ENCODE measurements at places on chromosomes 2 and 18.
A peak's percentile ranks its signal among the peaks of the same experiment; 100 is the strongest.

GRCh38 chr2:232526372-232526941, 497 bp downstream of the CHRND start:
- DNase-seq = no peak

GRCh38 chr18:12883372-12883683, 709 bp downstream of the PTPN2 start:
- DNase-seq = no peak

DNA sequence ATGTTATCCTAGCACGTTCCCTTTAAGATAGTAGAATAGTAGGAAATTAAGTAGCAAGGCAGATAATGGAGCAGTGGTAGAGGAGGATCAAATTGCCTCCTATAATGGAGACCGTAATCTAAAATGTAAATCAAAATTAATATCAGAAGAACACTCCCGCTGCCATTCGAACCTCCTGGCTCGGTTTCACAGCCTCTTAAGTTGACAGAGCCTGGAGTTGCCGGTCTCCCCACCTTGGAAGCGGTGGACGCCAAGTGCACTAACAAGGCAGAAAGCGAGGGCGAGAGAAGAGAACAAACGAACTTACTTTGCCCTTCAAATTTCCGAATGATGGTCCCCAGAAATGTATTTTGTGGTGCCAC, 450 bp downstream of the KCNH7 start:
- DNase-seq = no peak

DNA sequence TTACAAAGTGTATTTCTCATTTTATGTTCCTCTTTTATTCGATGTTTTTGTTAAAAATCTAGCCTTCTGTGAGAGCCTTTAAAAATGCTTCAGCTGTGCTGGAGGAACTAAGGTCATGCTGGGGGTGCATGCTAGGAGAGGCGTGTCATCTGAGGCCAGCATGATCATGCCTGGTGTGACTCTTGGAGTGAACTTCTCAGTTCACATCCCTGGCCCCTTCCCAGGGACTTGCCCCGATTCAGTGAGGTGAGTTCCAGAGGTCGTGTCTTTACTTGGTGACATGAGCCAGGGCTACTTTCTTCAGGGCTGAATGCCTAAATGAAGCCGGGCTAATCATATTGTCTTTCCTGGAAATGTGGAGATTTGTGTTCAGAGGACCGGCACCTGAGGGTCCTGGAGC, 264.9 kb downstream of the MREG start:
- DNase-seq = no peak

GRCh38 chr18:35038881-35039491, 2.2 kb upstream of the MAPRE2 start:
- no peak for DNase-seq

GRCh38 chr2:47488870-47489584, 86.1 kb downstream of the MSH2 start:
- DNase-seq = no peak

GRCh38 chr2:5867056-5867455, 174.9 kb downstream of the SOX11 start:
- no peak for DNase-seq

DNA sequence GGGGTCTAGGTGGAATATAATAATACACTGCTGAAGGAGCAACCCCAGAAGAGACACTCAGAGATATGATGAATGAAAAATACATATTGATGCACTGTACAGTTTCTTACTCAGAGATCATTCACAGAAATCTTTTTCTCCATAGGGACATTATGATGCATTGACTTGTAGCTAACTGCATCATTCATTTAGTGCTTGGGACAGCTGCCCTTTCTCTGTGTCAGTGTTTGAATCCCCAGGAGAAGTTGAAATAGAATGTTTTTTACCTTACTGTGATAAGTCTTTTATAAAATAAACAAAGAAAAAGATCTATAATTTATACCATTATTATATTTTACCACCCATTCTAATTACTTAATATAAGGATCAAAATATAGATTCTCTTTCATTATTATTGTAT, 91.7 kb upstream of the DSEL start:
- no peak for DNase-seq

DNA sequence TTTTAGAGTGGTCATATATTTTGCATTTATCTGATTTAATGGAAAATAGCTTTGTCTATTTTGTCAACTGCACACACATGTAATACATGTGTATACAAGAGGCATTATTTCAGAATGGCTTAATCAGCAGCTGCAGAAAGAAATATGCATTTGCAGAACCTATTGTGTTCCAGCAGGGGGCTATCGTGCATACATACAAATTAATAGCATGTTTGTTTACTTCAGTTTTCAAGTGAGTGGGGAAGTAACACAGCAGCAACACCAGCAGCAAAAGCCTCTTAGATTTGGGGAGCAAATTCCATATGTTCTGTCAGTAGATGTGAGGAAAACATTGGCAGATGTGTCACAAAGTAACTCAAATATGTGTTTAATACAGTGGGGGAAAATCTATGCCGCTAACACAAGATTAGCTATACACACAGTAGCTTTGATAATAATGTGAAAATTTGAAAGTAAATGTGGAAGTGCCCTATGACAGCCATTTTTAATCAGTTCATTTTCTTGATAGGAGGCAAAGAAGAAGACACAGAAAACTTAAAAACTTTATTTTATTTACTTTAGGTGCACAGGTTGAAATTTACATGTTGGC, 218.1 kb downstream of the WDR7 start:
- DNase-seq = peak; percentile 28

- DNase-seq = no peak
Observed at GRCh38 chr18:74902147-74902455, 304.4 kb downstream of the ZNF407 start.

DNA sequence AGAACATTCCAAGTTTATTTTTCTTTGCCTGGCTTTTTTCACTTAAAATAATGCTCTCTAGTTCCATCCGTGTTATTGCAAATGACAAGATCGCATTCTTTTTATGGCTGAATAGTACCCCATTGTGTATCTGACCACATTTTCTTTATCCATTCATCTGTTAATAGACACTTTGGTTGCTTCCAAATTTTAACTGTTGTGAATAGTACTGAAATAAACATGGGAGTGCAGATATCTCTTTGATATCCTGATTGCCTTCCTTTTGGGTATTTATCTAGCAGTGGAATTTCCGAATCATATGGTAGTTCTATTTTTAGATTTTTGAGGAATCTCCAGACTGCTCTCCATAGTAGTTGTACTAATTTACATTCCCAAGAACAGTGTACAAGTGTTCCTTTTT, 230.5 kb downstream of the FIGN start:
- DNase-seq = no peak

- no peak for DNase-seq
Observed at GRCh38 chr18:75862458-75862857, 435.0 kb upstream of the SMIM21 start.

GRCh38 chr2:156803243-156803642, 367.1 kb downstream of the GPD2 start:
- no peak for DNase-seq

GRCh38 chr2:10327896-10328669, 25.4 kb downstream of the HPCAL1 start:
- peak; percentile 44 for DNase-seq

- peak; percentile 22 for DNase-seq
Observed at GRCh38 chr18:23810396-23810795, 121.1 kb downstream of the LAMA3 start.

GRCh38 chr18:47773931-47774330, 156.5 kb downstream of the SMAD2 start:
- no peak for DNase-seq

DNA sequence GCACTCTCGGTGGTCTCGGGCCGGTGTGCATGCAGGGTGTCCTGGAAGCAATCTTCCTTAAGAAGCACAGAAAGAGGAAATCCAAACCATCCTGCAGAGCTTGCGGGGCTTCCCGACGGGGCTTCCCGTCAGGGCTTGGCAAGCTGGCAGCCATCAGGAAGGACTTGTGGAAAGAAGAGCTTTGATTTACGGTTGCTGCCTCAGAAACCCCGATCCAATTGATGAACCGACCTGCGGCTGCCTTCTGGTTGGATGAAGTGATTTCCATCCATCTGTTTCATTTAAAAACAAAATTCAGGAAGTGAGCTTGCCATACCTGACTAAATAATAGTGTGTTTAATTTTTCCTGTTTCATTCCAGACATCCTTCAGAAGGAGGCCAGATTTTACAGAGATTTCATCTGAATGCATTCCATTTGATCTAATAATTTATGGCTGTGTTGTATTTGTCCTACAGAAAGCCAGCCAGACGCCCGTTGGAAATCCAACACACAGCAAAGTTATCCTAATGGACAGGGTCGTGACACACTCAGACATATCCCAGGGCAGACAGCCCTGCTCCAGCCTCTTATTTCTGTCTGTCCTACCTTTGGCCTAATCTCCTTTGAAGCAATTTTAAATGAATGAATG, 141.3 kb downstream of the SEPTIN10 start:
- DNase-seq = no peak

DNA sequence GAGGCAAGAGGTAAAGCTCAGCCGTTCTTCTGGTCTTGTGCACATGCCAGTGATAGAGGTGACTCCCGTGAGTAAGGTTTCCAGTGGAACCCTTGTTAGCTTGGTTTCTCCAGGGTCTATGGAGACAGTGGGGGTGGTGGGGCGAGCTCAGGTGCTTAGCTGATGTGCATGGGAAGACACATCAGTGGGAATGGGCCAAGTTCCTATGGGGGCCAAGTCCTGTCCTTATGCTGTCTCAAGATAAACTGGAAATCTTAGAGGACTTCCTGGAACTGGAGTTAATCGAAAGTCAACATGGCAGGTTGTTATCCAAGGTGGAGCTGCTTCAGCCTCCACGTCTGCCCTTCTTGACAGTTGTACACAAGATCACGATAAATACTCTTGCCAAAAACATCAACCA, 130.1 kb upstream of the TMEM18 start:
- no peak for DNase-seq

DNA sequence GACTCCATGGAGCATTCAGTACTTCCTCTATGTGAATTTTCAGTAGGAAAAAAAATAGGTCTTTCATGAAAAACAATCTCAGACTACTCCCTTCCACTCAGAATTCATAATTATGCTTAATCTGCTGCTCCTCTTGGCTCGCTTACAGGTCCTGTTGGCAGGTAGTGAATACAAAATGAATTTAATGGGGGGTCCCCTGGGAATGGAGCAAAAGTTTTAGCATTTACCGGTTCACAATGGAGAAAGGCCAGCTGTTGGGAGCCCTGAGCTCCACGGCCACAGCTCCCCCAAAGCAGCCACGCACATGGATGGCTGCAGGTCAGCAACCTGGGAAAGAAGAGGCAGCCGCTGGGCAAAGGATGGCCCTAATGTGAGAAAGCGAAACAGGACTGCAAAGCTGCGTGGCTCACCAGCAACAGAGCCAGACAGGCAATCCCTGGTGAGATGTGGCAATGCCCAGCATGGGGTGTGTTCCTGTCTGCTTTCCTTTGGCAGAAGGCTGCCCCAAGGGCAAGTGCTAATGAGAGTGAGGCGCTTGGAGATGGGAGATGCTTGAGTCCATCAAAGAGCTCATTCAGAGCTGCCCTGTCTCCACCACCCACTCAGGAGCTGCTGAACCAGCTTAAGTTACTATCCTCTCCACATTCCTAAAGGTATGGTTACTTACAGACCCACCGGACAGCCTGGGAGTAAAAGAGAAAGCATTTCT, 447.4 kb downstream of the EPHA4 start:
- DNase-seq = no peak

DNA sequence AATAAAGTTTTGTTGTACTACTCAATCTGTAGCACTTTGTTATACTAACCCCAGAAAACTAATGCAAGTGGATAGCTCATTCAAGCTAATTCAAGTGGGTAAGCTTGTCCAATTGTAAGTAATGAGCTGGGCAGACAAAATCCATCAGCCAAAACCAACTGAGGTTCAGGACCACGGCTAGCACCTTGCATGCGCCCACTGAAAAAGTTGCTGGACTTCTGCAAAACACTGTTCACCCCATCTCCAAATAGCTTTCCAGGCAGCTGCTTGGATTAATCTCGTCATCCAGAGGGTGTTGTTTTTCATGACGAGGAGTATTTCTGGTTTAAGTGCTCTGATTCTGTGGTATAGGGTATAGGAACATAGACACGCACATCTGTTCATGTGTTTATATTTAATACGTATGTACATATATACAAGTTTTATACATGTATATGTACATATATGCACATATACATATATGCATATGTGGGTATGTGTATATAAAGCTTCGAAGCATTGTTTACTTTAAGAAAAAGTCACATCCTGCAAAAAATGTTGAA, 307.5 kb downstream of the GALR1 start:
- no peak for DNase-seq

DNA sequence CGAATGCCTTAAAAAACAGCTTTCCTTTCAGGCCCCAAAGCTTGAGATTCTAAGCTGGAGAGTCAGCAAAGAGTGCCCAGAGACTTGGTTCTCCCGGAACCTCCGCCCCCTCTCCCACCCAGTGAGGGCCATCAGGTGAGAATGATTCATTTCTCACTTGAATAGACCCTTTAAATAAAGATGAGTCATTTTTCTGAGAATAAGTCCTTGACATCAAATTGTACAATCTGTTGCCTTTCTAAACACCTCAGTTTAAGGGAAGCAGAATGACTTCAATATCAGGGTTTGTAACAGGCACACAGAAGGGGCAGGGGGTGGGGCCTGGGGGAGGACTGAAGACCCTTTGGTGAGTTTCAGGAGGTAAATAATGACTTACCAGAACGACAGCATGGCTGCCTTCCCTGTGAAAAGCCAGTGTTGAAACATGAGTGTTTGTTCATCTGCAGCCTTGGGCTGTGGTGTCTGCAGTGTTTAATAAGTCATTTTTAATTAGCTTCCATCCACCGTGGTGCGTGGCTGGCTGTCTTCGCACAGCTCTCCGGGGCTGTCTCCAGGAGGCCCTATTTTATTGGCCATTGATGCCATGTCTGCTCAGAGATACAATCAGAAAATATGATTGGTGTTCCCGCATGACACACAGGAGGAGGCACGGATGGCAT, 134.9 kb upstream of the ZNF236 start:
- no peak for DNase-seq

- DNase-seq = no peak
Observed at GRCh38 chr2:208015475-208015874, 9.9 kb downstream of the PLEKHM3 start.

DNA sequence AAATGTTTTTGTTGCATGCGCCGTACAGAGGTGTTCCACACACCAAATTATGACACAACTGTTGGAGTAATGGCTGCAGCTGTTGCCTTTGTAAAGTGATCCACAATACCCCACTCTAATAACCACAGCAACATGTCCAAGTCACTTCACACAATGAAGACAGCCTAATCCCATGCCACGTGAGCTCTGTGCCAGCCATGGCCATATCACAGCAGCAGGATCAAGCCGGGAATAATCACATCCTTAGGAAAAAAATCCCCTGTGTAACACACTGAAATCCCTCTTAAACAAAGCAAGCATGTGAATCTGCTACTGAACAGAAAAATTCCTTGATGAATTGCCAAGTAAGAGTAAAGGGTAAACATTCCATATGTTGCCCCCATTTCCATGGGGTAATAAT, 179.5 kb upstream of the PARD3B start:
- DNase-seq = no peak

- no peak for DNase-seq
Observed at GRCh38 chr2:215036314-215036713, 102.1 kb downstream of the ABCA12 start.

- DNase-seq = peak; percentile 31
Observed at GRCh38 chr2:74585406-74586185, 31.1 kb downstream of the DOK1 start.
